Vagina (tissue), 2 donors: ENCODE measurements at places on chromosomes 5 and 9.

DNA sequence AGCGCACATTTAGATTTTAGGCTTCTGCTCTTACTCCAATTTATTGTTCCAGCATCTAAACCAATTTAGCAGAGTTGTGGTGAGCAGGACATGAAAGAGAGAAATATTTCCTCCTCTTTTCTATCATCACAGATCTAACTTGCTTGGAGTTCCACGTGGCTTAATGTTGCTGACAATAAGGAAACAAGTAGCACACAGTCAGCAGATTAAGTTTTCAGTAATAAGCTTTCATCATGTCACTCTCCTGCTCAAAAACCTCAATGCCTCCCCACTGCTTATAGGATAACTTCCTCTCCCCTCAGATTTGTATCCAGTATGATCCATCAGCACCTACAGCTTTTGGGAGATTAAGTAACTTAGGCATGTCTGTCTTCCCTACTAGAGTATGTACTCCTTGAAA, 10.4 kb upstream of the SSBP2 start:
- DNase-seq, result no peak

- DNase-seq, result no peak
Measured at GRCh38 chr9:135479469-135480052, at the start of gene PPP1R26. Gene PPP1R26, plus strand, starts transcription at chr9:135479782. Its CDS starts 4,729 bp downstream, at chr9:135484511.

DNA sequence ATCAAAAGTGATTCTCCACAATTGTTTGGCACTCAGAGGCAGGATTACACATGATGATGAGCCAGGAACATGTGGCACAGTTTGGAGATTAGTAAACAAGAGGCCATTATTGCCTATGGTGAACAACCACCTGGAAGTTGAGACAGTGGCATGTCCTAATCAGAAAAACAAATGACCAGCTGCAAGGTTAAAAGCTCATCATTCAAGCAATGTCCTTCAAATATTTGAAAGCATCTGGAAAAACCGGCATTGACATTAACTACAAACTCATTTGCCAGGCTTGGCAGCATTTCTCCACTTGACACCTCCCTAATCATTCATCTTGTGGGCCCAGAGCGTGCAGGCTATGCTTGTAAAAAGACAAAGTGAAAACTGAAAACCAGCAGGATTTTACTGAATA, 80.6 kb upstream of the MEGF10 start:
- DNase-seq, result no peak

DNA sequence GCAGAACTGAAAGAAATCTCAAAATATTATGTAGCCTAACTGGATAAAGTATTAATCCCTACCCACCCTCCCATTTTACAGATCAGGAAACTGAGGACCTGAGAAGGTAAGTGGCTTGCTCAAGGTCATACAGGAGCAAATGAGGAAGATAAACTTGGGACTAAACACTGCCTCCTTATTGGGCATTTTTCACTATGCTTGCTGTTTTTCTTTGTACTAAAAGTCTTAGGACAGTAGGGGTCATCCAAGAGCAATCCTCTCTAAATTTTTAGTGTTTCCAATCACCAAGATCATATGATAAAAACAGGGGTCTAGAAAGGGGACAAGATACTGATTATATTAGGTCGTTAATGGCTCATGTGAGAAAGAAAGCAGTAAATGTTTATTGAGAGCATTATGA, 80.8 kb downstream of the RORB start:
- no peak for DNase-seq

DNA sequence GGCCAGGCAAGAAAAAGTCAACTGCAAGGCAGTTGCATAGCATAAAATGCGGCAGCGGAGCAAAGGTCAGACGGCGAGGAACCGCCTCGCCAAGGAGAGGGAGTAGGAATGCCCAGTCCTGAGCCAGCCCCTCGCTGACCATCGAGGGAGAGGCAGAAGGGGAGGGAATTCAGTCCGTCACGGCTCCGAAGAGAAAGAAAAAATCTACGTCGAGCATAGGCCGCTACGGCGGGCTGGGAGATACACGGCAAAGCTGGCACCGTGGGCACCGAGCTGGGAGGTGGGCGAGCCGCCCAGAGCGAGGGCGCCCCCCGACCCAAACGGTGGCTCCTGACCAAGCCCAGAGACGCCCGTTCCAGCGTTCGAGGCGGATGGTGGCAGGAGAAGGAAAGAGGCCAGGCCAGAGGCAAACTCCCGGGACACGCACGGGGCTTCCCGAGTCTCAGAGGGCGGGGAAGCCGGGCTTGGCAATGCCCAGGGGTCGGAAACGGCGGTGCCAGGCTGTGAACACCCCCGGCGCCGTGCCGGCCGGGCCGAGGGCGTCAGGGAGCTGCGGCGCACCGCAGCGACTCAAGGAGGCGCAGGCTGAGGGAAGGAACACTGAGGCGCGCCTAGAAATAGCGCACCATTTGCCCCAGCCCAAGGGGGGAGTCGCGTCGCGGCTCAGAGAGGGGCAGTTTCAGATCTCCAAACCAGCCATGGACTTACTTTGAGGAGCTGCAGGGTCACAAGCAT, 518 bp downstream of the SPRY4 start:
- no peak for DNase-seq

GRCh38 chr9:107020040-107020530, 157.1 kb downstream of the ZNF462 start:
- DNase-seq, result no peak

- DNase-seq, result no peak
Measured at GRCh38 chr5:36403632-36404311, 102.1 kb upstream of the RANBP3L start.

DNA sequence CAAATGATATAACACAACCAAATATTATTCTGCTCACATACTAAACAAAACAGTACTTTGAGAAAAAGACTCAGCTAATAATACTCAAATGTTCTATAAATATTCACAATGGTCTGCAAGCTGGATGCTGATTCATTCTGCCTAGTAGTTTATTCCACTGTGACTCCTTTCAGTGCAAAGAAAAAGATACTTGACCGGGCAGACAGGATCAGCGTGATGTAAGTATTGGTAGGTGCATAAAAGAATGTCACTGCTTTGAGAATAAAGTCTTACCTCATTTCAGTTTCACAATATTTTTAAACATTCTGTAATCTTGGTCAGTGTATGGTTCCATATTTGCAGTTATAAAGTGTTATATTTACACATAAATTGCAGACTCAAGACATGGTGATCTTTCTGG, 223.0 kb upstream of the NUDT12 start:
- DNase-seq, result no peak

DNA sequence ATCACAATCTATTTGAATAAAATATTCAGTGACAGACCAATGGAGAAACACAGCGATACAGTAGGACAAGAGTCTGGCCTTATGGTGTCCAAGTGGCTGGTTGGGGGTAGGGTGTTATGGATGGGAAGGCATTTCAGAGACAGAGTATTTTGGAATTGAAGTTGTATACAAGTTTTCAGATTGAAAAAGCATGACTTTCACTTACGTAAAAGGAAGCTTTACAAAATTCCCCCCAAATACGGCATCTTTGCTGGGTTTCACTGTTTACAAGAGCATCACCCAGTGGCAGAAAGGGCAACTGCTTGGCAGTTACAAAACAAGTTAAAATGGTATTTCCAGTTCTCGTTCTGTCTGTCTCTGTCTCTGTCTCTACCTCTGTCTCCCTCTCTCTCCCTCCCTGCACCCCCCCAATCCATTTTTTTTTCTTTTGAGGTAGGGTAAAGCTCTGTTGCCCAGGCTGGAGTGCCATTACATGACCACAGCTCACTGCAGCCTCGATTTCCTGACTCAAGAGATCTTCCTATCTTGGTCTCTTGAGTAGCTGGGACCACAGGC, 86.2 kb downstream of the PTPN3 start:
- DNase-seq, result no peak

DNA sequence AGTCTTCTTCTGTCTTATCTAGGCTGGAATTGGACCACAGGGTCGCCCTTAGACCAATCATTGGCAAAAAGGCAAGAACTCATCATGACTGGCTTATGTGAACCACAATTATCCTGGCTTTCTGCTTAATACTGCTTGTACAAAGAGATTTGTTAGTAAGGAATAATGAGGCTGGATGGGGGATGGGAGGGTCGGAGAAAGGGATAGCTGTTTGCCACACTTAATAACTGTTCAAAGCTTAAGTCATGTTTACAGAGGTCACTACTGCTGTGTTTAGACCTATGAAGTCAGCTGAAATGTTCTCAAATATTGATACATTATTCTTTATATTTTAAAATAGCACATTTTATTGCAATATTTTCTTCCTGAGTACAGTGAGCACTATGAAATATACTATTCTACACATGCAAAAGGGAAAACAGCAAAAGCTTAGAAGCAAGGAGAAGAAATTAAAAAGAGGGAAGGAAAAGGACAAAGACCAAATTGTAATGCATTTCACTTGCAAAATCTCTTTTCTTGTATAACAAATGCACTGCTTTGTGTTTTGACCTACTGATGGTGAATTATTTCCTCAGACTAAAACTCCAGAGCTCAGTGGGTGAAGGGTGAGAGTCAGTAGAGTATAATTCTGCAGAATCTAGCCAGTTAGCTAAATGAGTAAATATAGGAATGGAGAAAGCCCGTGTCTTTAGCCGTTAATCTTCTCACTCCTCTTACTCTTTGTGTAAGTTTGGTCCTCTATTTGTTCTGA, 404.9 kb upstream of the ZNF608 start:
- DNase-seq, result no peak

GRCh38 chr9:76107482-76107881, 217.0 kb downstream of the PCSK5 start:
- DNase-seq, result no peak

DNA sequence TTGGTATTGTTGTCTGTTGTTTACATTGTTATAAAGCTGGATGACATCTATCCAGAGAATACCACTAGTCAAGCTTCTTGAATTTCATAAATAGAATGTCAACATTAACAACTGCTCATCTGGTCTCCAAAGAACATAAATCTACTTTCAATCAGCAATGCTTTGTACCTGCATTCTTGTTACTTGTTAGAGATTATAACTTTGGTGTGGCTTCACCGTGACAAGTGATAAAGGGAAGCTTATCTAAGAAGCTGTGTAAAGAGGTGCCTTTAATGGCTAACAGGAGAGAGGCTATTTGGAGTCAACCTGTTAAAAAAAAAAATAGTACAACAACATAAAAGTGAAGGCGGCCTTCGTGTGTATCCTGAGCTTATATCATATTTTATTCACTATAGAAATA, 41.8 kb downstream of the MUSK start:
- DNase-seq, result no peak

DNA sequence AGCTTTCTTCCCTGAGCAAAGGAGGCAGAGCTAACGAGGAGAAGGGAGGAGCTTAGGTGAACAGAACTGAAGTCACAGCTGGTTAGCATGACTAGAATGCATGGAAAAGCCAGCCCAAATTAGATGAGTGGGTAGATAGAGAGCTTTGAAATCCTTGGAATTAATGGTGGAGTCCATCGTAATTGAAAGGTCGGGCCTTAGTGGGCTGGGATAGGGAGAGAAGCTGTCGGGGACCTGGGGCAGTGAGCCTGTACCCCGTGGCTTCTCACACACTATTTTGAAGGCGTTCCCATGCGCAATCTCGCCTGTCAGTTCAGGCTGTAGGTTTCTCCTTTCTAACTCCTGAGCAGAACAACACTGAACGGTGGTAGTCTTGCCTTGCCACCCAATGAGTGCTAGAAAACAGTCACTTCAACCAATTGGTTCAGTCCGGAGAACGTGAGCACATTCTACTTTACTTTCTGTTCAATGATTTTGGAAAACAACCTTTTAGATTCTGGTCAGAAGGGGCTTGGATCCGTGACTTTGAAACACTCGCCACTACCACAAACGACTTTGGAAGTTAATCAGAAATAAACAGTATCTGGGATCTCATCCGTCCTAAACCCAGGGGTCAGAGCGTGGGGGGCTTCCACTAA, 655 bp upstream of the RAI14 start:
- no peak for DNase-seq

GRCh38 chr5:173281910-173282309, 46.3 kb downstream of the STC2 start:
- no peak for DNase-seq

DNA sequence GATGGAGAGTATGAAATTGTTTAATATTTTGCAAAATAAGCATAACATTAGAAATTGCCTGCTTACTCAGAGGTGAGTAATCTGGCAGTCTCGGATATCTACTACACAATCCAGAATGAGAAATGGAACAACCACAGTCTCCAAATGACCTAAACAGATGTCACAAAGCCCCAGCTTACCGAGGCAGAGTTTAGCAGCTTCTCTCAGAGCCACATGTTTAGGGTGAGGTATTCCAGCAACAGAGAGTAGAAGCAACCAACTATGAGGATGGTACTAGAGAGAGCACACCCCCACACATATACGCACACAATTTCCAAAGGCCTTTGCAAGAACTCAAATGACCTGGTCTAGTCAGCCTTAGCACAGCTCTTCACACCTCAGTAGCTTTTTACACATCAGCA, 122.7 kb upstream of the LPAR1 start:
- DNase-seq, result no peak

DNA sequence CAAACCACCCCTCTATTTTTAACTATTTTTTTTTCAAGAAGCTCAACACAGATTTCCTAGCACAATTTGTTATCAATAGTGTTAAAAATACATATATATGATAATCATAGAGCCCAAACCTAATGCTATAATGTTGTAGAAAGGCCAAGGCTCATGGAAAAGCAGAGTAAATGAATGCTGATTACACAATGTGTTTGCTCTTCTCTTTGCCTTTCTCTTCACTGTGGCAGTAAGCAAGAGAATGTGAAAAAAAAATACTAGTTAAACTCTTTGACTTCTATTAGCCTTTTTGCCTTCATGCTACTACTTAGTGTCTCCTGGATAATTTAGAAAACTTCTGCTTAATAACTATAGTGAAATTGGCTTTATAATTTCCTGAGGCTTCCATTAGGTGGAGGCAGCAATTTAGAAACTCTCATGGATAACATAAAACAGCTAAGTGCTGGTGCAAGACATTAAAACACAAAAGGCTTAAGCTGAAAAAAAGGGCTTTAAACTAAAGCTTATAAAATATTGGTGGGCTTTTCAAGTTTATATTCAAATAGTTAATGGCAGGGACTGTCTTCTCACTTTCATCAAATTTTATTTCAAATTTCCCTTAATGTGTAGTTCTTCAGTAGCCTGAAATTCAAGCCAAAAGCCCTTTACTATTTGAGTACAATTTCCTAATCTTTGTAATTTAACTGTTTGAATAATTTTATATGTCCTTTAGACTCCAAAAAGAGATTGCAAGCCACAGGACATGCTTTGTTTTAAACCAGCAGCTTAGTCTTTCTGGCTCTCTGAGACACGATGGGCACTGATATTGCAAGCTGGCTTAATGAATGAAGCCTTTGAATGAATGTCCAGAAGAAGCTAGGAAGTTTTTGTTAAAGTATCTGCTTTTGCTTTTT, 2031.8 kb upstream of the CDH6 start:
- no peak for DNase-seq

DNA sequence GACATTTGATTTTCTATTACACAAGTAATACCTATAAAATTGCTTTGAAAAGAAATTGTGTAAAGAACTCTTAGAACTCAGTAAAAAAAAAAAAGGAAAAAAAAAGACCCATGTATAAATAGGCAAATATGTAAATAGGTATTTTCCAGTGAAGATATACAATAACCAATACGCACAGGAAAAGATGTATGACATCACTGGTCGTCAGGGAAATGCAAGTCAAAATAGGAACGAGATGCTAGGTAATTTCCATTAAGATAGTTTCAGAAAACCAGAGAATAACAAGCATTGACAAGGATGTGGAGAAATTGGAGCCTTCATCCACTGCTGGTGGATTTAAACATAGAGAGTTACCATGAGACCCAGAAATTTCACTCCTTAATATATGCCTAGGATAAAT, 708.8 kb downstream of the MTRR start:
- DNase-seq, result no peak
